ENCODE measurements at places on chromosomes 1 and 21. TPM values are rescaled to one million over a fixed set of nuclear protein-coding genes. Genes with fewer than 3 reads are reported as not detected.

DNA sequence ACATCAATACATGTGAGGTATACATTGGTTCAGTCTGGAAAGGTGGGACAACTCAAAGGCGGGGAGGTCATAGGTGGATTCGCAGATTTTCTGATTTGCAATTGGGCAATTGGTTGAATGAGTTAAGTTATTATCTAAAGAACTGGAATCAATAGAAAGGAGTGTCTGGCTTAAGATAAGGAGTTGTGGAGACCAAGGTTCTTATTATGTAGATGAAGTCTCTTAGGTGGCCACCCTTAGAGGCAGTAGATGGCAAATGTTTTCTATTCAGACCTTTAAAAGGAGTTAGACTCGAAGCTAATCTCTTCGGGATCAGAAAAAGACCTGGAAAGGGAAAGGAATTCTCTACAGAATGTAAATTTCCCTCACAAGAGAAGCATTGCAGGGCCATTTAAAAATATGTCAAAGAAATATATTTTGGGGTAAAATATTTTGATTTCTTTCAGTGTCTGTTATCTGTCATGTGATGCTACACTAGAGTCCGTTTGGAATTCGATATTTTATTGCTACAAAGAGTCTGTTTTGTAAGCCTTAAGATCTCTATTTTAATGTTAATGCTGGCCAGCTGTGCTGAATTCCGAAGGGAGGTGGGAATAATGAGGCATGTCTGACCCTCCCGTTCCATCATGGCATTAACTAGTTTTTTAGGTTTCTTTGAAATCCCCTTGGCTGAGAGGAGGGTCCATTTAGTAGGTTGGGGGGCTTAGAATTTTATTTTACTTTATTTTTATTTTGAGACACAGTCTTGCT is 265.1 kb downstream of the PTPRU start:
- DNase-seq, result no peak

The CHAF1B gene
- total RNA-seq, result 2.2 TPM

The SH2D5 gene
- total RNA-seq, result 0.23 TPM

DNA sequence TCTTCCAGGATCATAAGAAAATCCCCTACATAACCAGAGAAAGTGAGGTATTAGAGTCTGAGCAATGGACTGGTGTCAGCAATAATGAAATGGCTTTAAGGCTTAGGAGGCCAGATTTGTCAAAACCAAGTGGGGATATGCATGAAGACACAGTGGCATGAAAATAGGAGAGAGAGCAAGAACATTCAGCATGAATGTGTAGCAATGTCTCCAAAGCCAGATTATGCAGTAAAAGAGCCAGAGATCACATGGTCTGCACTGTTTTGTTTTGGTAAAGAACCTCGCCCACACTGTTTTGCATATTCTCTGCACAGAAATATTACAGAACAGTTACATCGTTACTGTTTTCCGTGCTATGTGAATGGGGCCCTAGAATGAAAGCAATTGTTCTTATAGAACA is 589.4 kb downstream of the PLPP3 start:
- no peak for DNase-seq

DNA sequence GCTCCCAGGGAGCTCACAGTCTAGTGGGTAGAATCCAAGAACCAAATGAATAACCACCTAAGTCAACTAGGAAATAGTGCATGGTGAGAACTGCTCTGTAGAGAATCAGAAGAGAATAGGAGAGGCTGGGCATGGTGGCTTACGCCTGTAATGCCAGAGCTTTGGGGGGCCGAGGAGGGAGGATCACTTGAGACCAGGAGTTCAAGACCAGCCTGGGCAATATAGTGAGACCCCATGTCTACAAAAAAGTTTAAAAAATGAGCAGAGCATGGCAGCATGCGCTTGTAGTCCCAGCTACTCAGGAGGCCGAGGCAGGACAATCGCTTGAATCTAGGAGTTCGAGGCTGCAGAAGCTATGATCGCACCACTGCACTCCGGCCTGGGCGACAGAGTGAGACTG is 122.3 kb upstream of the IRF2BP2 start:
- no peak for DNase-seq

DNA sequence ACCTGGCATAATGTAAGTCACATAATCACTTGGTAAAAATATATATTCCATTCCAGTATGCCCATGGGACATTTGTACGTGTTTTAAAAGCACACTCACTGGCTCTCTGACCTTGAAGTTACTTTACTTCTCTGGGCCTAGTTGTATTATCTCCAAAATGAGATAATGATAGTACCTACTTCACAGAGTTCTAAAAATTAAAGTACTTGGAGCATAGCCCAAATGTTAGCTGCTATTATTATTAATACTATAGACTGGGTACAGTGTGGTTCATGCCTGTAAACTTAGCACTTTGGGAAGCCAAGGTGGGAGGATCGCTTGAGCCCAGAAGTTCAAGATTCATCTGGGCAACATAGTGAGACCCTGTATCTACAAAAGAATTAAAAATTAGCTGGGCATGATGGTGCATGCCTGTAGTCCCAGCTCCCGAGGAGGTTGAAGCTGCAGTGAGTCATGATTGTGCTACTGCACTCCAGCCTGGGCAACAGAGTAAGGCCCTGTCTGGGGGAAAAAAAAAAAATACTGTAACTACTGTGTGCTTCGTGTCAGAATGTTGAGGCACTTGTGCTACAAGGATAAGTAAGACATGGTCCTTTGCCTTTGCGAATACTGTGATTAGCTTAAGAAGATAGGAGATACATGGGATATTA is 45.7 kb downstream of the TDRD5 start:
- DNase-seq, result no peak

GRCh38 chr1:158046715-158047510 is 53.5 kb downstream of the KIRREL1 start:
- no peak for DNase-seq

- no peak for DNase-seq
Measured at GRCh38 chr1:169745015-169745861, 11.4 kb upstream of the SELE start.

DNA sequence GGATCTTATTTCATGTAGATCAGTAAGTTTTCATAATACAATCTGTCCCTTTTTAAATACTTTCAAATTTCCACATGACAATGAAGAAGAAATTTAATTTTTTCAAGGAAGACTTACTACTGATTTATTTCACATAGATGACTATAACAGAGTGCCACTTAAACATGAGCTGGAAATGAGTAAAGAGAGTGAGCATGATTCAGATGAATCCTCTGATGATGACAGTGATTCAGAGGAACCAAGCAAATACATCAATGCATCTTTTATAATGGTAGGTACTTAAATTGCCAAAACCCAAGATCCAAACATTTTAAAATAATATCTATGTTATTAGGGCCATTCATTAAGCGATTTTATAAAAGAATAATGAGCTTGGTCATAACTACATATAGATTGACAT is 110.4 kb downstream of the PTPRC start:
- no peak for DNase-seq

GRCh38 chr1:15848143-15848928 is 829 bp downstream of the SPEN start:
- DNase-seq, result peak; percentile 15

DNA sequence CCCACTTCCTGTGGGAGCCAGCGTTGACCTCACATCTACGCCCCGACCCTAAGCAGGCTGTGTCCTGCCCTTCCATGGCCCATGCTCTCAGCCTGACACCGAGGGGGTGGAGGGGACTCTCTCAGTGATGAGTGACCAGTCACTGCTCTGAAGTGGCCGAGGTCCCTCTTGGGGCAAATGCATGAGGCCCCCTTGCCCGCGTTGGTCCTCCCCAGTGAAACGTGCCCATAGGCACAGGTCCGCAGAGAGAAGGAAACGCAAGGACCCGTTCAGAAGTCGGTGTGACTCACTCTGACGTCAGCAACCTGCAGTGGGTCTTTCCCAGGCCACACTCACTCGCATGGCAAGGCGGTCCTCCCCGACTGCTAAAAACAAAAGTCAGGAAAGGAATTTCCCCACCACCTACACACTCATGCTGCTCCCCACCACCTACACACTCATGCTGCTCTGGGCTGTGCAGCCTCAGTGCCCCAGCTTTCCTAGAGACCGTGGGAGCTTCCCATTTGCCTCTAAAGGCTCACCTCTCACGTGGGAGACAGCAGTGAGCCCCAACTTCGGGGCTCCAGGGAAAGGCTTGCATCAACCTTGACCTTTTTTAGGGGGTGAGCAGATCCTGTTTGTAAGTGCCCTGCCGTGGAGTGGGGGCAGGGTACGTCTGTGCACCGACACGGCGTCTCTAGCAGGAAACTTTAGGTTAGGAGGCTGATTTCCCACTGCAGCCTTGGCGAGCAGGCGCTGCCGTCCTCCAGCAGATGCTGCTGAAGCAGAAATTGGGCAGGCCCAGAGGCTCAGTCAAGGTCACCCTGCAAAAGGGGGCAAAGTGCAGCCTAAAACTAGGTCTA is 11.4 kb downstream of the UBASH3A start:
- peak; percentile 36 for DNase-seq

- no peak for DNase-seq
Measured at GRCh38 chr1:30250984-30251850, 472.2 kb downstream of the MATN1 start.

DNA sequence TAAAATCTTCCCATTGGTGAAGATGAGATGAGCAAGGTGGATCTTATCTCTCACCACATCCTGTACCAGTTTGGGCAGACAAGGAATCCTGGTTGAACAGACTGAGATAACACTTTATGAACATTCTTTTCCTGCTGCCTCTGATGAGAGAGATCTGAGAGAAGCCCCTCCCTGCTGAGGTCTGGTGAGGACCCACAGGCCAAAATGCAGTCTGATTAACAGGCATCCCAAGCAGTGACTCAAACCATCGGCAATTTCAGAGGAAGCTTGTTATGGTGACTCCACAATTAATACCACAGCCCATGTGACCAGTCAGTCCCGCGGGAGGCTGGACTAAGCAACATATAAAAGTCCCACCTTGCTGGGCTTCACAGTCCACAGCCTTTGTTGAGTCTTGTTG is at the start of gene PRR9:
TSS of gene PRR9 (plus strand) at position 373 of the 400 bp plus-strand sequence. CDS start 561 bp downstream, outside the sequence.
- no peak for DNase-seq

- no peak for DNase-seq
Measured at GRCh38 chr1:241525026-241525425, 5.5 kb upstream of the FH start.

DNA sequence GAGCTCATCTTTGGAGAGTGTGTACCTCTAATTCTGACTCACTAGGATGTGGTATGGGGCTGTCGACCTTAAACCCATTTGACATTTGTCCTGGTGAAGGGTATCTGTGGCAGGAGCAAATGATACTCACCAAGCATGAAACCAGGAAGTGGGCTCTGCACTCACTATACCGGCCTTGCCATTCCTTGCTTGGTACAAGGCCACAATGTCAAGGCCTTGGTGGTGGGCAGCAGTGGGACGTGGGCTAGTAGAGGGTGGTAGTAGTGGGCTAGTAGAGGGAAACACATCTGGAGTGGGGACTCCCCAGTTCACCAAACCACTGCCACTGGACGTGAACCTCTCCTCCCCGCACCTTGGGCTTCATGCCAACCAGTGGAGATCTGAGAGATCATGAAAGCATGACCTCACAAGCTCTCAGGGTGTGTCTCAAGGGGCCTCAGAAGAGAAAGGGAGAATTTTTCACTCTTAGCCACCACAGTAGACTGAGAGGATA is 11.5 kb downstream of the TNFSF4 start:
- DNase-seq, result no peak

DNA sequence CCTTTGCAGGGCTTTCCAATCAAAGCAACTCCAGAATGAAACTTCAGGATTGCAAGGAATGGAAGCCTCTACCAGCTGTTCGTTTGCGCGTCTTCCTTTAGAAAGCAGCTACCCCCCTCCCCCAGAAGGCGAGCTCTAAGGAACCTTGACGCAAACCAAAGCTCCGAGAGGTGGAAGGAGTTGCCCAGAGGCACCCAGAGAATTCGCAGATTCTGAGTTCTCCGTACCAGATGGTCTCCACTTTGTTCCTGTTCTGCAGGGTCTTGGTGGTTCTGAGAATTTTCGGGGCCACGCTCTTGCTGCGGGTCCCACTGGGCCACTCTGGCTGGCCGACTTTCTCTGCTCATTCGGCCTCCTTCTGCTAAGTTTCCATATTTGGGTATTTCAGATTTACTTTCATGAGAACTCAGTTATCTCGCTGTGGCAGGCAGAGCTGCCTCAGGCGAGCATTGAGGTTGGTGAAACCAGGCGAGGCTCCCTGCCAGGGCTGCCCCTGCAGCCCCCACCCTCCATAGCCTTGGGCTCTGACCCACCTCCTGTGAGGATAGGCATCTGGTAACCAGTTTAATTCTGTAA is 801 bp downstream of the TRAF5 start:
- no peak for DNase-seq
